Urinary bladder (tissue), 4 donors: ENCODE measurements at places on chromosomes 3 and 15.

- DNase-seq, result no peak
These were observed 15.4 kb upstream of the CSPG4 start for GRCh38 chr15:75727851-75728715.

- no peak for DNase-seq
These were observed 370.4 kb upstream of the CDIN1 start for GRCh38 chr15:36208868-36209582.

DNA sequence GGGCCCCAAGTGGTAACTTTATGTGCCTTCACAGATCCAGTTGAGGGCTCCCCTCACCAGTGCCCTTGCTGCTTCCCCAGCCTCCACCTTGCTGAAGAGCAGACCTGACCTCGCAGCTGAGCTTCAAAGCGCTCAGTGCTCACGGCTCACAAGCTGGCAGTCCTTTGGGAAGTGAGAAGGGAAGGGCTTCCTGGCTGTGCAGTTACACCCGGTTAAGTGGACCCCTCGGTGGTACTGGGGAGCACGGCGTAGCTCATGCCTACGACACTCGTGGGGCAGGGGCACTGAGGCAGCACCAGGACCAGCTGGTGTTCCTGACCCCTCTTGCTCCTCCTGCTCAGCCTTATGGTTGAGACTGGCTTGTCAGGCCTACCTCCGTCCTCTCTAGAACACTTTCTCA lies 629.0 kb upstream of the TBL1XR1 start:
- no peak for DNase-seq

DNA sequence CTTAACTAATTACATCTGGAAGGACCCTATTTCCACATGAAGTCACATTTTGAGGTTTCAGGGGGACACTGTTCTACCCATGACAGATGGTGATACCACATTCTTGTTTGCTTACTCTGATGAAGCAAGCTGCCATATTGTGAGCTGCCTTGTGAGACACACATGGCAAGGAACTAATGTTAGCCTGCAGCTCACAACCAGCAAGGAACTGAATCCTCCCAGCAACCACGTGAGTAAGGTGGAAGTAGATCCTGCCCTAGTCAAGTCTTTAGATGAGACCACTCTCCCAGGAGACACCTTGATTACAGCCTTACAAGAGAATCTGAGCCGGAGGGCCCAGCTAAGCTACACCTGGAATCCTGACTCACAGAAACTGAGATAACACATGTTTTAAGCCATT lies 160.1 kb downstream of the PDE8A start:
- DNase-seq, result no peak

DNA sequence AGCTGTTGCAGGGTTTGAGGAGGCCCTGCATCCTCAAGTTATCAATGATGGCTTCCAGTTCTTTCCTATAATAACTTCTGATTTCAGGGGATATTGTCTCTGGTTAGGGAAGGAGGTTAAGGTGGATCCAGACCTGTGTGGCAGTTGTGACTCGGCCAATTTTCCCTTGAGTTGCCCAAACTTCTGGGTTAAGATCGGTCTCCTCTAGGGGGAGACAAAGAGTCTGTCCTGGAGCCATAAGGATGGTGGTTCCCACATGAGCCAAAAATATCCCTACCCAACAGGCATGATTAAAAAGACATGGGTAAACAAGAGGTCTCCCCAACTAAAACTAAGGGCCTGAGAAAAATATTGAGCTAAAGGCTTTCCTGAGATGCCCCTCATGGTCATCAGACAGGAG lies 227.5 kb upstream of the MDFIC2 start:
- DNase-seq, result no peak

- DNase-seq, result no peak
These were observed 53.9 kb upstream of the NR2F2 start for GRCh38 chr15:96276438-96277210.

DNA sequence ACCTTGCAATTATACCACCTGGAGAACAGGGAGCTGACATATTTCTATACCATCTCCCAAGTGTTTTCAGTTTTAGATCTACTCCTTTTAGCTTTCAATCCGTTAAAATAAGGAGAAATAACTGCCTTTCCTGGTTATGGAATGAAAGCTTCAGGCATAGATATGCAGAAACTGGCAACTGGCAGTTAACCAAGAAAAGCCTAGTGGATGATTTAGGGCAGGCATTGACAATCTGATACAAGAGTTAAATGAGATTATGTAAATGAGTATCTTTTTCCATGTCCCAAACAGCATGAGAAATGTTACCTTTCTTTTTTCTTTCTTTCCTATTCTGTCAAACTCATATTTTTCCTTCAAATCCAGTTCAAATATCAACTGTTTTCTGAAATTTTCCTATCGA lies 689.1 kb upstream of the DPPA4 start:
- DNase-seq, result no peak

DNA sequence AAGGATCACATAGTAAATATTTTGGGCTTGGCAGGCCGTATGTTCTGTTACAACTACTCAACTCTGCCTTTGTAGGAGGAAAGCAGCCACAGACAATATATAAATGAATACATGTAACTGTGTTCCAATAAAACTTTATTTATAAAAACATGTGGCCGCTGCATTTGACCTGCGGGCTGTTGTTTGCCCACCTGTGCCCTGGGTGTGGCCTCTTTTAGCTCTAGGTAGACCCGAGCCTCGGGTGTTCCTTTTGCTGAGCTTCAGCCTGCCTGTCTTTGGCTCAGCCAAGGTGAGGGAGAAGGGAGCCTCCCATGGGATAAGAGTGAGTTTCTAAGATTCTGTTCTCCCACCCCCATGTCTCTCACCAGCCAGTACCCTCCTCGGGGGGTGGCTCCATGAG lies 5.6 kb downstream of the FAM3D start:
- no peak for DNase-seq

DNA sequence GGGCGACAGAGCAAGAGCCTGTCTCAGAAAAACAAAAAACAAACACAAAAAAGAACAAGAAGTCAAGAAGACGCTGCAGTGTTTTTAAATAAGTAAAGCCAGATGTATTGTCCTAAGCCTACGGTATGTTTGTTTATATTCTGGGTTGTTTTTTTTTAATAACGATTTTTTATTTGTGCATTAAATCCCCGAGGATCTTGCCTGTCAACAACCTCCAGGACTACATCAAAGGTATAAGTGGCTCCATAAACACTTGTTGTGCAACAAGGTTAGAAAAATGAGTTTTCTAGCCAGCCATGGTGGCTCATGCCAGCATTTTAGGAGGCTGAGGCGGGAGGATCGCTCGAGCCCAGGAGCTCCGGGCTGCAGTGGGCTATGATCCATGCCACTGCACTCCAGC lies 26.1 kb downstream of the ITGB5 start:
- DNase-seq, result no peak

DNA sequence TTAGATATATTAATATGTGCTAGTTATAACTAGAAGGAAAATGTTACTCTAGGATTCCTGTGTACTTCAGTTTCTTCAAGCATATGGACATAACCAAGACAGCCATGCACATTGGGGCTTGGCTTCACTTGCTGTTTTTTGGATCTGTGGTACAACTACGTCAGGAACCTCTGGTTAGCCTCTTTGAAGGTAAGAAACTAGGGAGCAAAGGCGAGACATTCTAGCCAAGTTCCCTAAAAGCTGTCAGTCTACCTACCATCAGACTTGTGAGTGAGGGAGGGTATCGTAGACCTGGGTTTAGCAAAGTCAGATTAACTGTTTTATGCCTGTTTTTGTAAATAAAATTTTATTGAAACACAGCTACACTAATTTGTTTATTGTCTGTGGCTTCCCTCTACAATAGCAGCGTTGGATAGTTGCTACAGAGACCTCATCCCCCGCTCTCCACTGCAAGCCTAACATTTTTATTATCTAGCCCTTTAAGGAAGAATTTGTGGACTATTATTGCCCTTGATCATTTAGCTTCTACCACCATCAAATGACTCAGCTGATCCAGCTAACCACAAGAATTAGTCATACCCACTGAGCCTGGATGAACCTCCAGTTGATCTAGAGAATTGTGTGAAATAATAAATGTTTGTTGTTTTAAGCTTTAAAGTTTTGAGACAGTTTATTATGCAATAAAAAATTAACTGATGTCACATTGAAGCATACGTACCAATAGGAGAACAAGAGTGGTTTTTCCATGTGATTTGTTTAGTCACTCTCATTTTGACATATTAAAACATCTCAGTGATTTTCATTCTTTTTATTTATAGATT lies 58.1 kb downstream of the RSRC1 start:
- DNase-seq, result no peak

DNA sequence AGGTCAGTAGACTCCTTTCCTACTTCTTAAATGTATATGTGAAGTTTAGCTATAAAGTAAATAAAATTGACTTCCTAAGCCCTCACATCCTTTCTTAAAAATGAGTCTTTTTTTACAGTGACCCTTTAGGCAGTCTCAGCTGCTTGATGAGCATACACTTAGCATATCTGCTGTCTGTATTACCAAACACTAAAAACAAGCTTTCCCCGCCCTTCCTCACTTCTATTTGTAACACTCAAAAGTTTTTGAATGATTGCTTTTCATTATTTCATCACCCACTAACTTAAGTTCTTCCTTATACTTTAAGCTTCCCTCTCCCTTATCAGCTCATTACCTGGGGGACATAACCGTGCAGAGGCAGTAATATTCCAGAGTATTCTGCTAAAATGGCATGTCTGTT lies 89.4 kb downstream of the PLOD2 start:
- DNase-seq, result no peak

DNA sequence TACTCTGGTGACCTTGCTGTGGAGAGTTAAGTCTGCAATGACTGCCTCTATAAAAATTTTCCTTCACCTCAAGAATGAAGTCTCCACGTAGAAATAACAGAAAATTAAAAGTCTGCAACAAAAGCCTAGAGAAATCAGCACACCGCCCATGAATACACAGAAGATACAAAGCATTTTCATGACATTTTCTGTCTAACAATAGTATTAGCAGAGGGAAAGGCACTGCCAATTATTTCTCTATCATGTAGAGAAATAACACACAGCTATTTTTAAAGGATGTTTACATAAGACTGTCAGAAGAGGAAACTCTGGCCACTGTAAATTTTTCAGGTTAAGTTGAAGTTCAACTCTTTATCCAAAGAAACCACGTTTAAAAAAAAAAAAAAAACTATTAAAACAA lies 80.8 kb downstream of the GSK3B start:
- no peak for DNase-seq

- DNase-seq, result no peak
These were observed 407.5 kb upstream of the NECTIN3 start for GRCh38 chr3:110664148-110664547.
